ENCODE measurements at places on chromosomes 2 and 18. TPM values are rescaled to one million over a fixed set of nuclear protein-coding genes. Genes with fewer than 3 reads are reported as not detected.

C2orf80 gene
- not detected for polyA plus RNA-seq

PCARE gene
- 0.25 TPM for polyA plus RNA-seq

DNA sequence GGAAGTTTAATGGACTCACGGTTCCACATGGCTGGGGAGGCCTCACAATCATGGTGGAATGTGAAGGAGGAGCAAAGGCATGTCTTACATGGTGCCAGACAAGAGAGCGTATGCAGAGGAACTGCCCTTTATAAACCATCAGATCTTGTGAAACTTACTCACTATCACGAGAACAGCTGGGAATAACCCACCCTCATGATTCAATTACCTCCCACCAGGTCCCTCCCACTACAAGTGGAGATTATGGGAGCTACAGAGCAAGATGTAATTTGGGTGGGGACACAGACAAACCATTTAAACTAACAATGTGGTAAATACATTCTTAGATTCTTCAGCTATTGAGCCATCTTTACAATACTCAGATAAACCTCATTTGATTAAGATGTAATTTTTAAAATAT, 176.1 kb downstream of the SH3BP4 start:
- no peak for DNase-seq

DNA sequence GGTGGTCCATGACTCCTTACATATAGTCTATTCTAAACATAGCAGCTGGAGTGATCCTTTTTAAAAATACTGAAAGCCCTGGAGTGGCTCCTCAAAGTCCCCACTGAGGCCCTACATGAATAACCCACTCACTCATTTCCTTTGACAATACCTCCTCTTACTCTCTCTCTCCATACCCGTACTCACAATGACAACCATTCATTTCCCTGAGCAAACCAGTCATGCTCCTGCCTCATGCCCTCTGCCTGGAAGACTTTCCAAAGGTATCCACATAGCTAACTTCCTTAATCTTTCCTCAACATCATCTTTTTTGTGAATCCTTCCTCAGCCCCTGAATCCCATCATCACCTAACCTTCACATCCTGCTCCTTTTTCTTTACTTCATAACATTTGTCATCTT, 102.6 kb downstream of the BAZ2B start:
- DNase-seq, result no peak

- no peak for DNase-seq
Measured at GRCh38 chr2:231227310-231228162, 29.1 kb downstream of the ARMC9 start.

GRCh38 chr2:11949732-11950523, 203.5 kb downstream of the LPIN1 start:
- no peak for DNase-seq

NAT8 gene
- 0.29 TPM for polyA plus RNA-seq

All from forelimb muscle (tissue), 1 donor.